AG10803 (cell line): ENCODE measurements at places on chromosomes 7 and 10.
A peak's percentile ranks its signal among the peaks of the same experiment; 100 is the strongest.

GRCh38 chr7:70797109-70797514 is 334.8 kb upstream of the GALNT17 start:
- peak; percentile 12 for DNase-seq

DNA sequence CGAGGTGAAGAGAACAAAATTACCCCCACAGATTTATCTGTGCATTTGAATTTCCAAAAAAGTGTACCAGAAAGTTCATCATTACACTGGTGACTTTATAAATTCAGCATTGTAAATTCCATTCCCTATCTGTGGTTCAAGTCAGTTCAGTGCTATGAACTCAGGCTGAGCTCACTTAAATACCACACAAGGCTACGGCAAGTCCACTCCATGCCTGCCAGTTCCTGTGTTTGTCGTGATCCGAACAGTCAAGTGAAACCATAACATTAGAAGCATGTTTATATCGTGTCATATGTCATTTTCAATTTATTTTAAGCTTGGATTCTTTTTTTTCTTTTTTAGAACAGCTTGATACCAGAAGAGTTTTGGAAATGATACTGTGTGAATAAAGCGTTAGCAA is 14.8 kb downstream of the MBL2 start:
- peak; percentile 36 for DNase-seq

- no peak for DNase-seq
Observed at GRCh38 chr10:104038958-104039752, 46.5 kb downstream of the COL17A1 start.

DNA sequence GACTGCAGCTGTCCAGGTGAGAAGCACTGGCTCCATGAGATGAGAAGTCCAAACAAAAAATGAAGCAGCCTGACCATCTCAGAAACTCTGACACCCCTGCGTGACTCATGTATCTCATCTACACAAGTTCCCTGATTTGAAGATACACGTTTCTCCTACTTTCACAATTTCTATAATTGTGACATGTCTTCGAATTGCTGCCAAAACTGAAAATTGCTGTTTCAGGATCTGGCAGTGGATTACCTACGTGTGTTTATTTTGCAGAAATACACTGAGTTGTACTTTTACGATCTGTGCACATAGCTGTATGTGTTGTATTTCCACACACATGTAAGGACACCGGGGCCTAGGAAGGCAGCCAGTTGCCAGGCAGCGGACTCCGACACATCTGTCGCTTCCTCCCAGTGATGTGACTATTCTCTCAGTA is 53.2 kb downstream of the LARP4B start:
- DNase-seq, result peak; percentile 71

DNA sequence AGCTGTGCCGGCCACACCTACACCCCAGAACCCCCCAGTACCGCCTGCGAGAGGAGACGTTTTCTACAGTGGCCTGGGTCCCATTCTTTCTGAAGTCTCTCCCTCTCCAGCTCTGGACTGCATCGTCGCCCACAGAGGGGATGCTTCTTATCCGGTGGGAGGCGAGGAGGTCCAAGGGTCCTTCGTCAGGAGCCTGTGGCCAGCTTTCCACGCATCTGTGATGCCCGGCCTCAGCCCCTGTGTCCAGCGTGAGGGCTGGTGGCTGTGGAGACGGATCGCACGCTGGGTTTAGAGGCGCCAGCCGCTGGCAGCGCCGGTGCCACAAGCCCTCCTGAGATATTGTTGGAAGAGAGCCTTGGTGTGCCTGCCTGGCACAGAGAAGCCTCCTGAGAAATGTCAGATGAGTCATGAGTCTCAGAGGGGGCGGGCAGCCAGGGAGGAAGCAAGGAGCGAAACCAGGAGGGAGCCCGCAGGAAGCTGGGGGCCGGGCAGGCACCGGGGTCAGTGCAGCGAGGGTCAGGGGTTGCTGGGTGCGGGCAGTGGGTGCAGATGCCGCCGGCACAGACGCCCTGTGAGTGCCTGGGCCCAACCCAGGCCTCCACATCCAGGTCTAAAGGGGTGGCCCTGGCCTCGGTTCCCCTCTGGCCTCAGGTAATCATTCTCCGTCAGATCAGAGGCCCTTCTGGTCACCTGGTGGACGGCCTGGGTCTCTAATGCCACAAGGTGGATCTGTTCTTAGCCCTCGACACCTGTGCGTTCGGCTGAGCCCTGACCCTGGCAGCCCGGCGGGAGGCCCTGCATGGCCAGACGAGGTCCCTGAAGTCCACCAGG is 86.0 kb upstream of the DIP2C start:
- peak; percentile 18 for DNase-seq

DNA sequence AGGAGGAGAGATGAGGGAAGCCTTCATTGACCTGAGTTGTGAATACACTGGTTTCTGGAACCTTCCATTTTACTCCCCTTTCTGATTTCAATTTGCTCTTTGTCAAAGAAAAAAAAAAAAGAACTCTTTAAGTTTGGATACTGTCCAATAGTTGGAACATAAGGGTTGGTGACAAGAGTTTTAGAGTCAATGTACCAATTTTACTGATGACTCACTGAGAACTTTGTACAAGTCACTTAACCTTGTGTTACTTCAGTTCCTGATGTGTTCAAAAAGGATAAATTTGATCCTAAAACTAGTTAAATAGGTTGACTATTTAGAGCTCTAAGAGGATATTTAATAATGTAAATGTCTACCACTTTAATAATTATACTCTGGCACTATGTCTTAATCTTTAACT is 4.1 kb upstream of the CDK14 start:
- DNase-seq, result no peak

DNA sequence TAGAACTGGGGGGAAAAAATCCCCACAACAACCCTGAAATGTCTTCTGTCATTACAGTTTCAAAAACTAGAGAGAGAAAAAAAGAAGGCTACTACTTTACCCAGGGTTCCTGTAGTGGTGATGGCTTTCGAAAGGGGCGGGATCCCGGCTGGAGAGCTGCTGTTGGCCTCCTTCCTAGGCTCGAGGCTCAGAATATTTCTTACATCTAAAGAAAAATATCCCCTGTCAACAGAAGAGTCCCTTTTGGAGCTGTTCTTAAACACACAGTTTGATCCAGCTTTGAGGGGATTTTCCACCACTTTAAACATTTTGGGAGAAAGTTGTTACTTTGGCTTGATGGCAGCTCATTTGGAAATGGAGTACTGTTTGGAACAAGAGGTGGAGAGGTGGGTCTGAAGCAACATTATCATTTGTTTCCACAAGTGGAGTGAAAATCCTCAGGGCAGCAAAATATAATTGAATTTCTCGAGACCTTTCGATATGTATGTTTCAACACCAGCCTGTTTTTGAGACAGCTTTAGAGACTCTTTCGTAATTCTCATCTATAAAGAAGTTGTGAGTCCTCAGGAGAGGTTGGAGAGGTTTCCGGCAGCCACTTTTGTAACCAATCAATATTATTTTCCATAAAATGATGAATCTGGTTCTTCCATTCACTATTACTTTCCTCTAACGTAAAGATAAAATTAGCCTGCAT is 5.1 kb downstream of the HOXA13 start:
- no peak for DNase-seq

DNA sequence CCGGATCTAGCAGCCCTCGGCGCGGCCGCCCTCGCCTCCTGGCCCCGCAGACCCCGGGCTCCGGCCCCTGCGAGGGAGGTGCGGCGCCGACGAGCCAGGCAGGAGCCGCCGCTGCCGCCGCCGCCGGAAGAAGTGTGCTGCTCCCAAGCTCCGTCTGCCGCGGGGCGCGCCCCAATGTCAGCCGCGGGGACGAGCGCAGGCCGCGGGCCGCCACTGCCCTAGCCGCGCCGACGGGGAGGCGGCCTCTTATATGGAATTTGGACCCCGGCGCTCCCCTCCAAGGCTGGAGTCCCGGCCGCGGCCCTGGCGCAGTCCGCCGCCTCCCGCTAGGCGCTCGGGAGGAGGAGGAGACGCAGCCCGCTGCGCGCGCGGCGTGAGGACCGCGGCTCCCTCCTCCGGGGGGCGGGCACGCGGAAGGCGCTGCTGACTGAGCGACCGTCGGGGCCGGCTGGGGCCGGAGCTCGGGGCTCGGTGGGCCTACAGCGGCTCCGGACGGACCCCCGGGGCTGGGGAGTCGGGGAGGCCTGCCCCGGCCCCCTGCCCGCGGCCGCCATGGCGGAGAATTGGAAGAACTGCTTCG is at the start of gene TRIM8:
TSS of gene TRIM8 (plus strand) at position 414 of the 580 bp plus-strand sequence. CDS start at position 553, 139 bp downstream.
- DNase-seq, result no peak

DNA sequence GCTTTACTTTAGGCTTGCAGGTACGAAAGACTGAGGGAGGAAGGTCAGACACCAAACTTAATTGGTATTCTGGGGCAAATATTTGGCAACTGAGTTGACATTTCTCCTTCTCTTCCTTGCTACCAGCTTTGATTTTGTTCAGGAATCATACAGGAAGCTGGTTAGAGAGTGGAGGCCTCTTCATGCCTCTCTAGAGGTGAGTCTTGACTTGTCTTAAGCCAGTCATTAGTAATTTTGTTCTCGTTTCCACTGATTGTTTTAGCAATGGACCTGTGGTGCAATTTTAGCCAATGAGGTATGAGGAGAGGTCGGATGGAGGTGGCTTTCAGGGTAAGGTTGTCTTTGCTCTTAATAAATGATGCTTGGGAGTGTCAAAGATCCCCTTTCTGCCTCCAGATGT is 2.4 kb upstream of the RP9 start:
- DNase-seq, result no peak

GRCh38 chr7:151057989-151058780 is 488 bp upstream of the CDK5 start:
- peak; percentile 100 for DNase-seq

GRCh38 chr10:132808383-132809231 is 22.7 kb upstream of the NKX6-2 start:
- no peak for DNase-seq

- peak; percentile 27 for DNase-seq
Observed at GRCh38 chr10:97024168-97025073, 161.3 kb downstream of the SLIT1 start.

GRCh38 chr7:46569133-46569465 is 648.0 kb upstream of the IGFBP3 start:
- DNase-seq, result no peak

DNA sequence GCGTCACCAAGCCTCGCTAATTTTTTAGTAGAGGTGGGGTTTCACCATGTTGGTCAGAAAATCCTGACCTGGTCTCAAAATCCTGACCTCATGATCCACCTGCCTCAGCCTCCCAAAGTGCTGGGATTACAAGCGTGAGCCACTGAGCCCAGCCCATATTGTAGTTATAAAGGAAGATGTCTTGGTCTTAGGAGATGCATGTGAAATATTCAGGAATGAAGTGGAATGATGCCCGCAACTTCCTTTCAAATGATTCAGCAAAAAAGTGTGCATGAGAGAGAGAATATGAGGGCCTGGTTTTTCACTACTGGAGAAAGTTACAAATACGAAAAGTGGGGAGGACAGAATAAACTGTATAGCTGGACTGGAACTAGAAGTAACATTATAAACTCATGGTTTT is 15.9 kb downstream of the TMEM209 start:
- DNase-seq, result peak; percentile 83

DNA sequence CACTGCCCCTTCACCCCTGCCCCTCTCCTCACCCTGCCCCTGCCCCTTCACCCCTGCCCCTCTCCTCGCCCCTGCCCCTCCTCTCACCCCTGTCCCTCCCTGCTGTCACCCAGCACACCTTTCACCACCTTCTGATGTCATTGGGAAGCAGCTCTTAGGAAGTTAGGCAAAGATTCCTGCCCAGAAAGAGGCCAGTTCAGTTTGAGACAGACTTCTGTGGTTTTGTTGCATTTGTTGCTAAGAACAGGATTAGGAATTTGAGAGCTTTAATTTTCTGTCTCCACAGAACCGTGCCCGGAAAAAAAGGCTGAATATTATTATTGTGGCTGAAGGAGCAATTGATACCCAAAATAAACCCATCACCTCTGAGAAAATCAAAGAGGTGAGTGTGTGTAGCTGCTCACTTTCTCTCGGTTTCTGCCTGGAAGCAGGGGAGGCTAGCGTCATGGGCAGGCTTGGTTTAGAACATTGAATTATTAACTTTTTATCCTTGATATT is 39.6 kb downstream of the PFKP start:
- peak; percentile 57 for DNase-seq

DNA sequence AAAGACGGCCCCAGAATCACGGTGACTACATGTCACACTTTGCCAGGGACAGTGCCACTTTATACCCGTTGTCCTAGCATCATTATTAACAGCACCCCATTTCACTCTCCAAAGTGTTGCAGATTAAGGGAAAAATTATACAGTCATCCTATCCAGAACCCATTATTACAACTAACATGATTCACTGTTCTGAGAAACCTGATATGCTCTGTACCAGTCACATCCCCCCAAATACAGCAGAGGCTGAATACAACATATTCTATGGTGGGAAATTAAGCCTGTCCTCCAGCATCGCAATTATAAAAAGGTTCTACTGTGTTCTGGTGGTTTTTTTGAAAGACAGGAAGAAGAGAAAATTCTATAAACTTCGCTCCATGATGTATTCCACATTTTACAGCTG is 162.1 kb downstream of the JAZF1 start:
- DNase-seq, result no peak

- DNase-seq, result peak; percentile 17
Observed at GRCh38 chr7:30731581-30731980, 20.4 kb upstream of the INMT start.

DNA sequence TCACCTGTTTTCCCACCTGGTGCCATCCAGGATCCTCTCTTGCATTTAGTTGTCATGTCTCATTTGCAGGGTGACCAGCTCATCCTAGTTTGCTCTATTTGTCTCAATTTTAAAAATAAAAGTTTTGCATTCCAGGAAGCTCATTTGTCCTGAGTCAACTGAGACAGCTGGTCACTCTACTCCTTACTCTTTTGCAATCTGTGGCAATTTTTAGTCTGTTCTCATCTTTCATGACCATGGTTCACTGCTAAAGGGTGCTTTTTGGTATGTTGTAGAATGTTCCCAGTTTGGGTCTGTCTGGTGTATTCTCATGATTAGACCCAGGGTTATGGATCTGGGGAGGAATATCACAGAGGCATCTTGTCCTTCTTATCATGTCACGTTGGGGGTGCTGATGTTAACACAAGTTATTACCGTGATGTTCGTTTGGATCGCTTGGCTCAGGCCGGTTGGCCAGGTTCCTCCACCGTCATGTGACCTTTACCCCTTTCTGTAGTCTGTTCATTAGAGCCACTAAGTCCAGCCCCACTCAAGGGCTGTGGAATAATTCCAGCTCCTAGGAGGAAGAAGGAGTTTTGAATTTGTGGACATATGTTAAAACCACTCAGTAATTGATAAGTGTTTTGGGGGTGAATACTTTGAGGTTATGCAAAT is 103.3 kb upstream of the IGFBP3 start:
- peak; percentile 64 for DNase-seq
